ENCODE measurements at places on chromosomes 3 and 15.

GRCh38 chr3:48899273-48899672 is 591 bp upstream of the SLC25A20 start:
- DNase-seq: no peak

GRCh38 chr3:128517648-128518047 is 24.6 kb upstream of the GATA2 start:
- DNase-seq: no peak

DNA sequence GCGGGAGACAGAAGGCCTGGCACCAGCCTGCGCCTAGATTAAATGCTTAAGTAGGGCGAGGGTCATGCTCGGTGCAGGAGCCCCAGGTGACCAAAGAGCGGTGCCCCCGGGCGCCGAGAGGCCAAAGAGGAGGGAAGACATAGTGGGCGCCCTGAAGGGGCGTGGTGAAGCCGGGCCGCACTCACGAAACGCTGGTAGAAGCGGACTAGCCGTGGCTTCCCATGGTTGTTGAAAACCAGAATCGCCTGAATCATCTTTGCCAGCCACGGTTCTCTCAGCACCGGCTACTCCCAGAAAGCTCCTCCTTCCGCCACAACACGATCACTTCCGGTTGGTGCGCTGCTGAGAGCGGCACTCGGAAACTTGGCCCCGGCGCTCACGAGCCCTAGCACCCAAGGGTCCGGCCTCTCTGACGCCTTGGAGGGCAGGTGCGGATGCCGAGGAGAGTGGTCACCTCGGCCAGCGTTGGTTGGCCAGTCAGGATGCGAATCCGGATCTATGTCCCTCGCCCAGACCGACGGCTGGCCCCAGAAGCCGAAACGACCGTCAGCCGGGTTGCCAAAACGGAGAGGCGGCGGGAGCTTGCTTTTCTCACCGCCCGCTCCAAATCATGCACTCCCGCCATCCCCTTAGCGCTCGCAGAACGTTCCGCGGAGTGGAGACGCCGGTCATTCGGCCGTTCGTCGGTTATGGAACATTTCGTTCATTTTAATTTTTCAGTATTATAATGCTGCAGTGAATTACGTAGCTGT is at the start of gene AP3S2:
AP3S2 (minus strand) TSS at position 299 of the 752 bp plus-strand sequence; CDS start at position 254, 45 bp downstream.
- DNase-seq: peak; percentile 90

- DNase-seq: no peak
Observed at GRCh38 chr3:40923651-40924050, 275.7 kb upstream of the CTNNB1 start.

GRCh38 chr3:158672215-158673176 is at the start of gene LXN:
Gene LXN (minus strand): TSS chr3:158672648. CDS start chr3:158672478, 170 bp downstream.
- DNase-seq: peak; percentile 78

DNA sequence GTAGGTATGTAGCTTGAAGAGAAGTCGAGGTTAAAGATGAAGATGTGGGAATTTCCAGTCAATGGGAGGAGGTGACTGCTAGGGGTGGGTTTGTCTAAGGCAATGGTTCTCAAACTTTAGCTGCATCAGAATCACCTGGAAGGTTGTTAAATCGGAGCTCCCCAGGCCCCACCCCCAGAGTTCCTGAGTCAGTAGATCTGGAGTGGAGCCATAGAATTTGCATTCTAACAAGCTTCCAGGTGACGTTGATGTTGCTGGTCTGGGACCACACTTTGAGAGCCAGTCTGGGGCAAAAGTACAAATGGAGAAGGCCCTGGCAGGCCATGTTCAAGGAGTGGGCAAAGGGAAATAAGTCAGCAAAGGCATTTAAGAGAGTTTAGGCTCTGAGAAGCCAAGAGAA is 69.1 kb downstream of the CMTM8 start:
- DNase-seq: no peak

GRCh38 chr15:85555875-85556617 is 175.6 kb downstream of the AKAP13 start:
- no peak for DNase-seq

GRCh38 chr15:101541501-101542292 is 52.2 kb upstream of the PCSK6 start:
- DNase-seq: no peak

- no peak for DNase-seq
Observed at GRCh38 chr3:105533960-105534359, 167.3 kb downstream of the ALCAM start.

DNA sequence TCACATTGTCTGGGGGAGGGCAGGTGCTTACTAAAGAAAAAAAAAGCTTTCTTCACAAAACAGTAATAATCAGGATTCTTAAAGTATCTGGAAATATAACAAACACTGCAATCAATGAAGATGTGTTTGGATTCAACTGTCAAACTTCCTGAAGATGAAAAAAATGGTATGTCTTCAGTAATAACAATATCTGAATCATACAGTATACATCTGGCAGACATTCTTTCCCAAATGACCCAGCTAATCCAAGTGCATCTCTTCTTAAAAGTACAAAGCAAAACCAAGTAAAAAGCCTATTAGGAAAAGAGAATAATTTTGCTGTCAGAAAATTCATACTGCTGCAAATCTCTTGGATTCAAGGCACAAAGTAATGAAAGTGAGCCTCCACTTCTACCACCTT is 145.0 kb upstream of the MCTP2 start:
- no peak for DNase-seq

DNA sequence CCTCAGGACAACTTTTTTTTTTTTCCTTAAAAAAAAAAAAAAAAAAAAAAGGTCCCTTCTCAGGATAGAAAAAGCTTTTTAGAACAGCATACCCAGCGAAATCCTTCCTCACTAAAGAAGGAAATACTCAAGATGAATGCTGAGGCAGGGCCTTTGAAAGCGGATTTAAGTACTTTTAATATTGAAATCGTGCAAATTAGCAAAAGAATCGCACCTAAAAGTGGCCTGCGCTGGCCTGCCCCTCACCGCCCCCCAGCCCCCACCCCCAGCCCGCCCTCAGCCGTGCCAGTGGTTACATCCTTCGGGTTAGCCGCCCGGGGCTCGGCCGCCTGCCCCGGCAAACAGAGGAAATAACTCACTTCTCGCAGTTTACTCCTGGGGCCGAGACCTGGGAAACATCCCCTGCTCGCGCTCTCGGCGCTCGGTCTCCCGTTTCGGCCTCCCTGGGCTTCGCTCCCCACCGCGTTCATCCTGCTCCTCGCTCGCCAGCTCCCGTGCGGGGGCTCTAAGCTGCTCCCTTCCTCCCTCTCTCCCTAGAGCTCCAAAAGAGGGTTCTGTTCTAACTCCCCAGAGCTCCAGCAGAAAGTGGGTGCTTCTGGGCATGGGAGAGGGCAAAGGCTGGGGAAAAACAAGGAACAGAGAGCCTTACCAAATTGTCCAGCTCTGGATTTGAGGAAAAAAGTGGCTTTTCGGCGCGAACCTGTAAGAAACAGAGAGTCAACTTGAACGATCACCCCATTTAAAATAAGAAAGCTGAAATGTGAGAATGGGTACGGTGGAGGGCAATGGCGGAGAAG is 5.2 kb downstream of the MEIS2 start:
- DNase-seq: no peak

GRCh38 chr3:135229018-135229495 is 434.0 kb downstream of the EPHB1 start:
- DNase-seq: no peak

DNA sequence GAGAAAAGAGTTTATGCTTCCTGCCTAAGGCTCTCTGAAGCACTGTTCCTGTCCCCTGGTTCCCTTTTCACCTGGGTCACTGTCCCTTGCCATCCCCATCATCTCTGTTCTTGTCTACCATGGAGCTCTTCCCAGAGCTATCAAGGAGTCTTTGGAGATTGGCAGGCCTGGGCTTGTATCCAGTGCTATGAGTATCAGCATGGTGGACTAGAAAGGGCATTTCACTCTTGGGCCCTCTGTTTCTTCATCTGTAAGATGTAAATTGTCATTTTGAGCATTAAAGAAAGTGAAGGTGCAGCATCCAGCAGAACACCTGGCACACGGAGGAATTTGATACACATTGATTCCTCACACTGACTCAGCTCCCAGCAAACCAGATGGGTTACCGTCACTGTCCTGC is 388.2 kb downstream of the CACNA2D3 start:
- no peak for DNase-seq

- no peak for DNase-seq
Observed at GRCh38 chr3:65130782-65131181, 443.0 kb upstream of the ADAMTS9 start.

DNA sequence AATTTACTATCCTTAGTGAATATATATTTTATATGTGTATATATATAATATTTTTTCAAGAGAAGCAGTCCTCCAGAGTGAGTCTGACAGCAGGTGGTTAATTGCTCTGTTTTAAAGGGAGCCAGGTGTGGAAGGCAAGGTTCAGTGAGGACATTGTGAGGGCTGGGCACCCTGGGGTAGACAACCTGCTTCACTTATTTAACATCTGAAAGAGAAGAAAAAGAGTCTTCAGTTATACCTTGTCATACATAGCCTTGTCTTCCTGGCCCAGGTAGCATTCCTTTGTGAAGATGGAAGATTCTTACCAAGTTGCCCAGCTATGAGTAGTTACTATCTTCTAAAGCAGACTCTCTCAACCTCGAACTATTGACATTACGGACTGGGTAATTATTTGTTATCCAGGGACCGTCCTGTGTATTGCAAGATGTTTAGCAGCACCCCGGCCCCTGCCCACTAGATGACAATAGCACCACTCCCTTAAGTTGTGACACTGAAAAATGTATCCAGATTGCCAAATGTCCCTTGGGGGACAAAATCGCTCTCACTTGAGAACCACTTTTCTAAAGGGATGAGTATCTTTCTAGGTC is 336.0 kb upstream of the TRIM42 start:
- DNase-seq: no peak

DNA sequence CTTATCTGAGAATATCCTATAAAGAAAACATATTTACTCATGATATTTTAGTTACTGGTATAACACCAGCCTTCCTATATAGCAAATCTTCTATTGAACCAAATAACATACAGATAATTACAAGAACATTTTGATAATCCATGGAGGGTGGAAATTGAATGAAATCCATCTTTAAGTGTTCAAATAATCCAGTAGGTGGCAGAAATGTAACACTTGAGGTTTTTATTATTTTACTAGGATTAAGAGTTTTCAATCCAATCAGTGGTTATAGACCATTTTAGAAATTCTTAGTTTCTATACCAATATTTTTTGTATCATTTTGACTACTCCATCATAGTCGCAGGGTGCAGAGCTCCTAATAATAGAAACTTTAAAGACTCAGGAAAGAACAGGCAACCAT is 101.9 kb upstream of the KCNH8 start:
- no peak for DNase-seq

DNA sequence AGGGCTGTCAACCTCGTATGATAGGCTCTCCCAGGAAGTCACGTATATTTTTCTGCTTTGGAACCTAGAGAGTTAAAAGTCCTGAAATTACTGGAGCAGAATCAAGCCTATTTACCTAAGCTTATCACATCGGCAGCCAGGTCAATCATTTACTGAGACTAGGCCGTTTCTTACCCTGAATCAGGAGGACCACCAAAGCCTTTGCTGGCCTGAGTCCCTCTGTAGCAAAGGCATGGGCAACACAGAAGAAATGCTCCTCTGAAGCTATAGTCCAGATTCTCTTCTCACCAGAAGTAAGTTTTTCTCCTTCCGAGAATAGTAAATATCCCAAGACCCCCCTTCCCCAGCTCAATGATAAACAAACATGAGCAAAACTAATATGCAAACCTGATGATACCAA is 125.9 kb upstream of the PHLDB2 start:
- DNase-seq: no peak

- no peak for DNase-seq
Observed at GRCh38 chr3:195907684-195907933, 742 bp downstream of the TNK2 start.

- DNase-seq: no peak
Observed at GRCh38 chr3:5140839-5141238, 18.7 kb downstream of the ARL8B start.

GRCh38 chr15:98830034-98830634 is 177.5 kb downstream of the PGPEP1L start:
- DNase-seq: no peak

DNA sequence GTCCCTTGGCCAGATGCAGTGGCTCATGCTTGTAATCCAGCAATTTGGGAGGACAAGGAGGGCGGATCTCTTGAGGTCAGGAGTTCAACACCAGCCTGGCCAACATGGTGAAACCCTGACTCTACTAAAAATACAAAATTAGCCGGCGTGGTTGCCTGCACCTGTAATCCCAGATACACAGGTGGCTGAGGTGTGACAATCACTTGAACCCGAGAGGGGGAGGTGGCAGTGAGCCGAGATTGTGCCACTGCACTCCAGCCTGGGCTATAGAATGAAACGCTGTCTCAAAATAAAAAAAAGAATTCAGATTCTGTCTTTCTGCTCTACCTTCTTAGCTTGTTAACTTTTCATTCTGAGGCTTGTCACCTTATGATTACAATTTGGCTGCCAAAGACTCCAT is 22.1 kb downstream of the MYO5A start:
- no peak for DNase-seq

DNA sequence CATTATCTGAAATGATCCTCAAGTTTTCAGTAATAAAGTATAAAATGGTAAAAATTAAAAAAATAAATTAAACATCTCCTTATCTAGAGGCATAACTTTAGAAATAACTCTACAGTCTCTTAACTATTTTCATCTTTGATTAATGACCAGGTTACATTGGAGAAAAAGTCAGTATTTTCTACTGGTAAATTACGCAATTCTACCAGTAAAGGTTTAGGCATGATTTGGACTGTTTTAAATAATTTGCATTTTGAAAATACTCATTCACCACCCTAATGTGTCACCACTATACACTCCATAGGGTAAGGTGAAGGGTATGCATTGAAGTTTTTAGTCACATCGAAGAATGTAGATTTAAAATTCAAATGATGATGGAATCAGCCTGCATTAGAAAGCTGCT is 45.9 kb upstream of the BCHE start:
- DNase-seq: no peak

GRCh38 chr3:36733162-36733696 is 31.1 kb downstream of the DCLK3 start:
- DNase-seq: no peak

- no peak for DNase-seq
Observed at GRCh38 chr3:84963137-84963536, 4.3 kb downstream of the CADM2 start.

- DNase-seq: no peak
Observed at GRCh38 chr3:14265246-14265962, 86.8 kb downstream of the LSM3 start.

- no peak for DNase-seq
Observed at GRCh38 chr3:151155409-151156128, 47.4 kb downstream of the GPR171 start.

DNA sequence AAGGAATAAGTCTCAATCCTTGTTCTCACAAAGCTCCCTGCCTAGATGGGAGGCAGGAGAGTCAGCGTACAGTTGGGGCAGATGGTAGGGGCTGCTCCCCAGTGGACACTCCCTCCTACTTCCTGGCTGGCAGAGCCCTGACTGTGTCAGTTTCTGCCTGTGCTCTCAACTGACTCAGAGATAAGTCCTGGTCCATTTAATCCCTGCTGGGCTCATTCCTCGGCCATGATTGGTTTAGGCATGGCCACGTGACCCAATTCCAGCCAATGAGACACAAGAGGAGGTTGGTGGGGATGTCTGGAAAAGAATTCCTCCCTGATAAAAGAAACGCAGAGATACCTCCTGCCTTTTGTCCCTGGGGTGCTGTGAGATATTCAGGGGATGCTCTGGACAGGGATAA is 118.1 kb upstream of the SLC6A11 start:
- DNase-seq: no peak
